ENCODE measurements at places on chromosomes 5 and 9. TPM values are rescaled to one million over a fixed set of nuclear protein-coding genes. Genes with fewer than 3 reads are reported as not detected.

The NR4A3 gene
- 0.76 TPM for total RNA-seq

The HNRNPK gene
- 663 TPM for total RNA-seq

The EFCAB9 gene
- not detected for total RNA-seq

The IFNA21 gene
- total RNA-seq = not detected

The GALNT12 gene
- total RNA-seq = 0.43 TPM

The PTCH1 gene
- 5.2 TPM for total RNA-seq

The SLC2A6 gene
- 13.2 TPM for total RNA-seq

The GPRIN1 gene
- 3.9 TPM for total RNA-seq

The SOX30 gene
- total RNA-seq = not detected

The CCDC187 gene
- not detected for total RNA-seq

The CENPK gene
- 4.9 TPM for total RNA-seq

The QRFP gene
- not detected for total RNA-seq

The CNTFR gene
- total RNA-seq = not detected

The ROPN1L gene
- 3.0 TPM for total RNA-seq

The SMIM33 gene
- not detected for total RNA-seq

The CDO1 gene
- 0.43 TPM for total RNA-seq

The PHF24 gene
- total RNA-seq = not detected

The KCTD16 gene
- 0.09 TPM for total RNA-seq

The CYLC2 gene
- not detected for total RNA-seq

The PTGS1 gene
- total RNA-seq = 0.76 TPM

The ALDH7A1 gene
- total RNA-seq = 23.3 TPM

The OLFML2A gene
- total RNA-seq = 4.6 TPM

The LOX gene
- total RNA-seq = 40.6 TPM

Measured in dermis lymphatic vessel endothelial cell (primary cell).